ENCODE measurements at places on chromosomes 3 and 15.

DNA sequence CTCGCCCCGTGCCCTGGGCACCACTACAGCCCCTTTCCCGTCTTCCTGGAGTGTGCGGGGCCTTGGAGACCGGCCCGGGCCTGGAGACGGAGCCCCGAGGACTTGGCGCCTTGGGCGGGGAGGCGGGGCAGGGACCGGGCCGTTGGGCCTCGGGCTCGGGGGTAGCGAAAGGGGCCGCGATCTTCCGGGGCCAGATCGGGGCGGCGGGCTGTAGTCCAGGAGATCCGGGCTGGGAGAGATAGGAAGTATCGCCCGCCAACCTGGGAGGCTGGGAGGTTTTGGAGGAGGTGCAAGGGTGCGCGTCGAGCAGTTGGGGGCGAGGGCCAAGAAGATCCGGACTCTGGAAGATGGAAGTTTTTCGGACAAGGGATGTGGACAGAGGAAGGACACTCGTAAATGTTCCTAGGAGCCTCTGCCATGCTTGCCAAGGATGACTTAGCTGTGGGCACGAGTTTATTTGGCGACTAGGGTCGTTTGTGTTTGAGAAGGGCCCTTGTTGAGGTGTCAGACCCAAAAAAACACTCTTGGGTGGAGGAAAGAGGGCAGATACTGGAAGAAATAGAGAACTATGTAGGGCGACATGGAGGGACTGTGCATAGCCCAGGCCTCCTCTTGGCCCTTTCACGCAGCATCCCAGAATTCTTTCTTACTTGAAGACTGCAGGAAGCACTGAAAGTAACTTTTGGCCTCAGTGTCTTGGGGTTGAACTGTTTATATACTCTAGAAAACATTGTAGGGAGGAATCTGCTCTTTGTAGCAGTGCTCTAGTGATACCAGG lies 712 bp downstream of the RTF1 start:
- DNase-seq: peak; percentile 42

DNA sequence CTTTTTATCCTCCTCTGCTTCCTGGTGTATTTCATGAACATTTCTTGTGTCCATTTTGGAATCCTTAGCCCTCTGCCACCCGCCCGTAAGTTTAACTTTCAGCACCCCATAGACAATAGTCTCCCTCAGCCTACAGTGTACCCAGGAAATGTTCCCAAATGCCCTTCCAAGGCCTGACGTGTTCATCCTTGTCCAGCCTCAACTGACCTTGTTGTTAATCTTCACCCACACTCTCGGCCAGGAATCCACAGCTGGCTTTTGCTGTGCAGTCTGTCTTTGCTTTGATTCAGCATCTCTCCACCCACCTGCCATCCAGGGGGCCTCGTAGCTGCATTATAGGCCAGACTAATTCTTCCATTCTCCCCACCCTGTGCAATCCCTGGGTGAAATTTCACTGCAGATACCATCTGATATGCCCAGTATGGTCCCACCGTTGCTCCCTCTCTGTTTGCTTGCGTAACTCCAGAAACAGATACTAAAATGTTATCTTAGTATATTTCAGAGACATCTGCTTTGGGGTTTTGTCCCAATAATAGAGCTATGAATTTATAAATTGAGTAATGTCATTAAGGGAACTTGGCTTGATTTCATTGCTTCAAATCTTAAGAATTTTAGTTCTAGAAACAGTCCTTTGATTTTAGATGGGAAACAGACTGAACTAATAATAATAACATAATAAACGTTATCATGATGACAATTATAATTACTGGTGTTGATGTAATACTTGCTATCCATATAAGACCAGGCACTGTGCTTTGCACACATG lies 16.6 kb downstream of the GUCA1C start:
- no peak for DNase-seq

GRCh38 chr3:195425849-195426248 lies 17.0 kb downstream of the ACAP2 start:
- DNase-seq: no peak

DNA sequence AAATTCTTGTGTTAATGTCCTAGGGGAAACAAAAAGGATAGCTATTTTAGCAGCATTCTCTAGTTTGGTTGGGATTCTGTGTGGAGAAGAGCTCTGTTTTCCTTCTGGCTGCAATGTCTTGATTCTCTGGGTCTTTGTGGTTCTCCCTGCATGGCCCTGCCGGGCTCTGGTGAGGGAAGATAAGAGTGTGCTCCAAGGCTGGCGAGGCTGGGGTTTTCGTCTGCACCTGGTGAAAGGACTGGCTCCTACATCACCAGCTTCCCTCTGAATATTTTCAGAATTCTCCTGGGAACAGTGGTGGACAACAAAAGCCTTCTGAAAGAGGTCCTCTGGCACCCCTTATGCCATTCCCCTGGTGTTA lies 38.1 kb upstream of the SFMBT1 start:
- no peak for DNase-seq

GRCh38 chr15:42591238-42591934 lies 16.0 kb downstream of the STARD9 start:
- DNase-seq: peak; percentile 66

- no peak for DNase-seq
Observed at GRCh38 chr15:57655053-57655452, 51.5 kb upstream of the POLR2M start.

- DNase-seq: no peak
Observed at GRCh38 chr3:20320489-20320888, 134.5 kb upstream of the SGO1 start.

GRCh38 chr3:71360180-71360579 lies 223.3 kb downstream of the FOXP1 start:
- DNase-seq: no peak

- DNase-seq: peak; percentile 21
Observed at GRCh38 chr3:15206662-15207576, 873 bp downstream of the CAPN7 start.

GRCh38 chr15:45603881-45604280 lies 16.7 kb downstream of the BLOC1S6 start:
- no peak for DNase-seq

DNA sequence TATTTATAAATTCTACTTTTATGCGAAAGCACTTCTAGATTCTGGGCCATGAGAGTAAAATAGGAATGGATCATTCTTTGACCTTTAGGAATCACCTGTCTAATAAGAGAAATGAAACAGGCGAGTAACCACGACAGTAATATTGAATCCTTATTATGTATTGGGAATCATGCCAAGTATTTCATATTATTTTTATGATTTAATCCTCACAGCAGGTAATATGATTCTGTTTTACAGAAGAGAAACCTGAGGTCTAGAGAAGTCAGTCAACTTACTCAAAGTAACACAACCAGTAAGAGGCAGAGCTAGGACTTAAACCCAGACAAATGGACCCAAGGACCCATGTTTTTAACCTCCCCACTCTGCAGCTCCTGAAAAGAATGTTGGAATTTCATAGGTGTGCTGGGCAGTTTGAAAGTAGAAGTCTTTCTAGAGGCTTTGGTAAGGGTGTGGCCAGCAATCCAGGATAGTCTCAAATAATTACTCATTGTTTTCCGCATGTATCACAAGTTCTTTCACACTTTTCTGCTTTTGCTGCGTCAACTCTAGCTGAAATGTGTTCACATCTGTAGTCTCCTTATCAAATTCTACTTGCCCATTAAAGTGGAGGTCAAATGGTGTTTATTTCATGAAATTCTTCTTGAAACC lies 181.7 kb downstream of the TPRG1 start:
- DNase-seq: no peak

- DNase-seq: peak; percentile 78
Observed at GRCh38 chr15:37100966-37101215, 542 bp upstream of the MEIS2 start.

- DNase-seq: no peak
Observed at GRCh38 chr15:79635149-79635771, 203.1 kb downstream of the MINAR1 start.

DNA sequence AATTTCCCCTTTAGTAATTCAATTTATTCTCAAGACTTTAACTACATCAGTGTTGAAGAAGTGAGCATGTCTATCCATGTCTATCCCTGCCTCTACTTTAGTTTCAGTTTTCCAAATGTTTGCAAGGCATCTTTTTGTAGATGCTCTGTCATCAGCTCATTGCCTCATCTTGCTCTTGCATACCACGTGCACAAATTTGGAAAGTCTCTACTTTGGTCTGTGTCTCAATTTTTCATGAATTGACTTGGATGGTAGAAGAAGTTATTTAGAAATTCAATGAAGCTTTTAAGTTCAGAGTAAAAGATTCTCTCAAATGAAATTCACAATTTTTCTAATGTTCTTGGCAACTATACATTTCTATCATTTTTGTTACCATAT lies 55.3 kb downstream of the CLDN1 start:
- no peak for DNase-seq

DNA sequence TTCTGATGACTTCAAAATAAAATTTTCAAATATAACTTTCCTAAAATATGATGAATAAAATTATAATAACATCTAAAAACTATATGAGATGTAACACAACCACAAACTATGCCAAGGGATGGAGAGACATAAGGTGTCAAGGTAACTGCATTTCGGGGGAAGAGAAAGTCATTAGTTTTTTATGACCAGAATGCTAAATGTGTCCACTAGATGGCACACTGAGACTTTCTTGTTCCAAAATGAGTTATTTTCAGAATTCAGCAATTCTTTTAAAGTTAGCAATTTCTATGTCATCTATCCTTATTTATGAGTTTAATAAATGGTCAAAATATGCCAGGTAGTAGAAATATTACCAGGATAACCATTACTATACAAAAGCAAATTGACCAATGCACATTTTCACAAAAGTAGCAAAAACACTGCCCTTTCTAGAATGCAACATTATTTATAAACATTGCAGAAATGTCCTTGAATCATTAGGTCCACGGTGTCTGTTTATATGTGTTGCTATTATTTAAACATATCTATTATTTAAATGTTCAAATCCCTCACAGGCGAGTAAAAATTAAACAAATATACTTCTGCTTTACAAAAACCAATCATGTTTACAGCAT lies 374.2 kb downstream of the PLCL2 start:
- DNase-seq: peak; percentile 48

DNA sequence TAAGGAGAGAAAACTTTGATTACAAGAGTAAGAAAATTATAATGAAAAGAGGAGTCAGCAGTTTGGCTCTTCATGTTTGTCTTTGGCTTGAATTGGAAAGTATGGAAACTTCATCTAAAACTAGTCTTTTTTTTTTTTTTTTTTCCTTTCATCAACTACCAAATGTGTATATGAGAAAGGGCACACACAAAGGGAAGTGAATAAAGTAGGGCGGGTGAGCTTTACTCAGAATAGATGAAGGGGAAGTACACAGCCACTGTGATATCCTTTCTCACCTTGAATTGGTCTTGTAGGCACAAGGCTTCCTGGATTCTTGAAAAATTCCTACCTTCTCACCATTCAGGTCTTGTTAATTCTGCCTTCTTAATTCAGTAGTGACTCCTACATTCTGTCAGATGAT lies 652.3 kb upstream of the KCNMB2 start:
- no peak for DNase-seq

- DNase-seq: no peak
Observed at GRCh38 chr15:101022306-101022705, 103.1 kb downstream of the LRRK1 start.

DNA sequence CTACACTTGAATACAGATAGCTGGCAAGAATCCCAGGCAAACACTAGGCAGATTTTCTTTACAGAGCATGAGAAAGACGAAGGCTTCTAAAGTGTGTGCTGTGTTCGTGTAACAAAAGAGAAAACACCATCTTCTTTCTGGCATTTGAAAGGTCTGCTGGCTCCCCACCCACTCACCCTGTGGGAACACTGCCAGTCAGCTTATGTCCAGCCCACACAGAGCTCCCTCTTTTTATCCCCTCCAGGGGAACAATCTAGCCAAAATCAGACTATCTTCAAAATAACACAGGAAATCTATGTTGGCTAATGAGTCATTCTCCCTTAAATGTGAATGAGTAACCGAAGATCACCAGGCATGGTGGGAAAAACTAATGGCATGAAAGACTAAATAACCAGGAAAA lies 45.6 kb upstream of the PAQR5 start:
- DNase-seq: peak; percentile 70

DNA sequence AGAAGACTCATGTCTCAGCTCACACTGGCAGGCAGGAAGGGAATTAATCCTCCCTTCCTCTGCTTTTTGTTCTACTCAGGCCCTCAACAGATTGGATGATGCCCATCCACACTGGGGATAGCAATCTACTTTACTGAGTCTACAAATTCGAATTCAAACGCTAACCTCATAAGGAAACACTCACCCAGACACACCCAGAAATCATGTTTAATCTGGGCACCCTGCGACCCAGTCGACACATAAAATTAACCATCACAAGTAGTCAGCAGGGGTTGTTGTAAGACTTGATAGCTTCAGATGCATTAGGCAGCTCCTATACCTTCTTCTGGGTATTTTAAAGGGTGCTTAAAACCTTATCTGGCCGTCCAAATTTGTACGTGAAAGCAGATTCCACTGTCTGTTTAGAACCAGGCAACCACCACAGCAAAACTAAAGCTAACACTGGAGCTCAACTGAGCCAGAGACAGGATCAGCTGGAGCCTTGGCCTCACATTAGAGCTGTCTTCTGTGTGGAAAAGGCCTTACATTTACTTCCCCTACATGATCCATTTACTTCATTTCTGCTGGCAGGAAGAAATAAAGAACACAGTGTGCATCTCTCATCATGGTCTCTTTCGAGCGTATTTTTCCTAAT lies 407.3 kb upstream of the PPP2R3A start:
- no peak for DNase-seq

DNA sequence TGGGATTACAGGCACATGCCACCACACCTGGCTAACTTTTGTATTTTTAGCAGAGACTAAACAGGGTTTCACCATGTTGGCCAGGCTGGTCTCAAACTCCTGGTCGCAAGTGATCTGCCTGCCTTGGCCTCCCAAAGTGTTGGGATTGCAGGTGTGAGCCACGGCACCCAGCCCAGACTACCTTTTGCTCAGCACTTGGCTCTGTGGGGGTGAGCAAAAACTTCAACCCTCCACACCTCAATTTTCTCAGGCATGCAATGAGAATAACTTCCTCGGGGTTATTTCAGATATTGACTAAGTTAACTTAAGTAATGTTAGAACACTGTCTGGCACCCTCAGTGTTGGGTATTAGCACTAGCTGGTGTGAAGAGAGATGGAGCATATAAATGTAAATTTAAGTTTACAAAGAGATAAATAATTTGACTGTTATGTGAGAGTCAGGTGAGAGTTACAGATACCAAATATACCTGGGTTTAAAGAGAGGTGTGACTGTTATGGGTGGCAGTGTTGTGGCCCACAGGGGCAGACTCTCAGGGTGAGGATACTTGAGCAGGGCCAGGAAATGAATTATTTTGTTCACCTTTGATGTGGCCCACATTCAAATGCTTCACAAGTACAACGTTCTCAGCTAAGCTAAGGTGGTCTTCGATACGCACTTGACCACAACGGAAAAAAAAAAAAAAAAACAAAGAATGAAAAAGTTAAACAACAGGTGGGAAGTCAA lies 29.0 kb downstream of the CPOX start:
- DNase-seq: no peak

DNA sequence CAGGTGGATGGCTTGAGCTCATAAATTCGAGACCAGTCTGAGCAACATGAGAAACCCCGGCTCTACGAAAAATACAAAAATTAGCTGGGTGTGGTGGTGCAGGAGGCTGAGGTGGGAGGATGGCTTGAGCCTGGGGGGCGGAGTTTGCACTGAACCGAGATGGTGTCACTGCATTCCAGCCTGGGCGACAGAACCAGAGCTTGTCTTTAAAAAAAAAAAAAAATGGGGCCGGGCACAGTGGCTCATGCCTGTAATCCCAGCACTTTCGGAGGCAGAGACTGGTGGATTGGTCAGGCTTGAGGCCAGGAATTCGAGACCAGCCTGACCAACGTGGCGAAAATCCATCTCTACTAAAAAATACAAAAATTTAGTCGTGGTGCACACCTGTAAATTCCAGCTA lies 64.0 kb downstream of the TMEM44 start:
- no peak for DNase-seq

- DNase-seq: peak; percentile 92
Observed at GRCh38 chr3:48662753-48663488, at the start of gene CELSR3. Gene CELSR3 (minus strand): TSS chr3:48662886. CDS start chr3:48662634, 252 bp downstream.

GRCh38 chr3:29420106-29420505 lies 139.2 kb downstream of the RBMS3 start:
- DNase-seq: no peak

All from myocyte (in vitro differentiated cells).